ENCODE measurements at places on chromosomes 7 and 10. TPM values are rescaled to one million over a fixed set of nuclear protein-coding genes. Genes with fewer than 3 reads are reported as not detected.

The GPR37 gene
- 7.0 TPM for total RNA-seq

The POLR2J2 gene
- total RNA-seq, result 11.4 TPM

The PALD1 gene
- total RNA-seq, result 0.18 TPM

The TDRD1 gene
- 0.45 TPM for total RNA-seq

The PRKG1 gene
- 45.6 TPM for total RNA-seq

The CAV2 gene
- total RNA-seq, result 51.2 TPM

Data from fibroblast of the aortic adventitia (primary cell).